ENCODE measurements at places on chromosomes 7 and 10.

DNA sequence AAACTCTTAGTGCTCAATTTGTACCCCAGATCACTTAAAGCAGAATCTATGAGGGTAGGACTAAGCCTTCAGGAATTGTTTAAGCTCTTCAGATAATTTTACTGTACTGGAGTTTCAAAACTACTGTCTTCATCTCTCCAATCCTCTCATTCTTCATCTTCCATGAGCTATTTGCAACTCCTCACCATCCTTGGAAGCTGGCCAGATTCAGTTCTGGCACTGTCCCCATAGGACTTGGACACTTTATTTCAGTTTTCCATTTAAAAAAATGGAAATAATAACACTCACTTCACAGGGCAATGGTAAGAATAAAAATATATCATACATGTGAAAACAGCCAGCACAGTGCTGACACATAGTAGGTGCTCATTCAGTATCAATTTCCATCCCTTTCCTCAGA is 74.6 kb downstream of the PPP1R17 start:
- DNase-seq = no peak

DNA sequence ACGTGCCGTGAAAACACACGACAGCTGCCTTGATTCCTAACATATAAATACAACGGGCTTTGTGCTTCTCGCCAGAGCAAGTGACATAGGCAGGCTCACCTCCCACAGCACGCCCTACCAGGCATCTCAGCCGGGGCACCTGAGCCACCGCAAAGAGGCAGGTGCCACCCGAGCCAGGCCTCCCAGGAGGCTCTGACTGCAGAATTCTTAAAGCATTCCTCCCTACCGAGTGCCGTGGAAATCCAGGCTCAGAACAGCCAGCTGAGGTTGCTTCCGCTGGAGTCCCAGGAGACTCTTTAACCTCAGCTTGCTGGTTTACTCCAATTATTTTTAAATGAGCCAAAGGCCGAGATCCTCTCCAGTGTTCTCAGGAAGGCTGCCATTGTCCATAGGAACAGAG is 206.5 kb downstream of the USP6NL start:
- no peak for DNase-seq

- DNase-seq = no peak
These were observed 354.1 kb downstream of the TNS3 start for GRCh38 chr7:47227762-47228177.

GRCh38 chr7:135425036-135425435 is 84.9 kb downstream of the CNOT4 start:
- no peak for DNase-seq

DNA sequence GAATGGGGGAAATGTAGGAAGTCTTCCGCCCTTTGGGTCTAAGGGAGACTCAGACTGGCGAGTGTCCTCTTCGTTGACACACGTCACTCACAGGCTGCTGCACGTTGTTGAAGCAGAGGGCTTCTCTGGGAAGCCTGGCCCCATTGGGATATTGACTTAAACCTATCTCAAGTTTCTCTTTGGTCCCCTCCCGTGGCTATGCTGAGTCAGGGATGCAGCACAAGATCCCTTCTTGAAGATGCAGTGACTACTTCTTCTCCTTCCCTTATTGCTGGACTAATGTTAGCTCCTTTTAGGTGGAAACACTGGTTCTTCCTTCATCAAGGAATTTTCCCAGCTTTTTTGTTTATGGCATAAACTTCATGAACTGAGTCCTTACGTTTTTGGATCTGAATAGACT is 89.8 kb upstream of the CCDC71L start:
- no peak for DNase-seq

DNA sequence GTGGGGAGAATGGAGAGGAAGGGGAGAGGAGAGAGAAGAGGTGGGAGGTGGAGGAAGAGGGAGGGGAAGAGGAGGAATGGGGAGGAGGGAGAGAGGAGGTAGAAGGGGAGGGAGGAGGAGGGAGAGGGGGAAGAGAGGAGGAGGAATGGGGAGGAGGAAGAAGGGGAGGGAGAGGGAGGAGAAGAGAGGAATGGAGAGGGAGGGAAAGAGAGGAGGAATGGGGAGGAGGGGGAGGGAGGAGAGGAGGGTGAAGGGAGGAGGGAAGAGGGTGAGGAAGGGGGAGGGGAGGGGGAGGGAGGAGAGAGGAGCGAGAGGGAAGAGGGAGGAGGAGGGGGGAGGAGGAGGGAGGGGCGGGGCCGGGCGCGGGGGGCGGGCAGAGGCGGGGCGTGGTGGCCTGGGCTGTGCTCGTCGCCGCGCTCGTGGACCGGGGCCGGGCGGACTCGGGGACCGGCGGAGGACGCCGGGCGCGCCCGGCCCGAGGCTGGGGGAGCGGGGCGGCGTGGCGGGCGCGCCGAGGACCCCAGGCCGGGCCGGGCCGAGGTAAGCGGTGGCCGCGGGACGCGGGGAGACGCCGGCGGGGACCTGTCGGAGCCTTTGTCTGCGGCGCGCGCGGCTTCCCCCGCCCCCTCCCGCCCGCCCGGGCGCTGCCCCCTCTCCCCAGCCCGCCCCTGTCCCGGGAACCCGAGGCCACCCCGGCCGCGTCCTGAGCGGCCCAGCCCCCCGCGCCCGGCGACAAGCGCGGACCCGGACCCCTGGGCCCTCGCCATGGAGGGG is at the start of gene SLC29A4:
TSS of gene SLC29A4 (plus strand) at position 401 of the 774 bp plus-strand sequence. CDS start 4,874 bp downstream, outside the sequence.
- no peak for DNase-seq

- no peak for DNase-seq
These were observed 201.4 kb downstream of the ADRA2A start for GRCh38 chr10:111278266-111278665.

- DNase-seq = no peak
These were observed 163.9 kb downstream of the JCAD start for GRCh38 chr10:29895456-29895855.

DNA sequence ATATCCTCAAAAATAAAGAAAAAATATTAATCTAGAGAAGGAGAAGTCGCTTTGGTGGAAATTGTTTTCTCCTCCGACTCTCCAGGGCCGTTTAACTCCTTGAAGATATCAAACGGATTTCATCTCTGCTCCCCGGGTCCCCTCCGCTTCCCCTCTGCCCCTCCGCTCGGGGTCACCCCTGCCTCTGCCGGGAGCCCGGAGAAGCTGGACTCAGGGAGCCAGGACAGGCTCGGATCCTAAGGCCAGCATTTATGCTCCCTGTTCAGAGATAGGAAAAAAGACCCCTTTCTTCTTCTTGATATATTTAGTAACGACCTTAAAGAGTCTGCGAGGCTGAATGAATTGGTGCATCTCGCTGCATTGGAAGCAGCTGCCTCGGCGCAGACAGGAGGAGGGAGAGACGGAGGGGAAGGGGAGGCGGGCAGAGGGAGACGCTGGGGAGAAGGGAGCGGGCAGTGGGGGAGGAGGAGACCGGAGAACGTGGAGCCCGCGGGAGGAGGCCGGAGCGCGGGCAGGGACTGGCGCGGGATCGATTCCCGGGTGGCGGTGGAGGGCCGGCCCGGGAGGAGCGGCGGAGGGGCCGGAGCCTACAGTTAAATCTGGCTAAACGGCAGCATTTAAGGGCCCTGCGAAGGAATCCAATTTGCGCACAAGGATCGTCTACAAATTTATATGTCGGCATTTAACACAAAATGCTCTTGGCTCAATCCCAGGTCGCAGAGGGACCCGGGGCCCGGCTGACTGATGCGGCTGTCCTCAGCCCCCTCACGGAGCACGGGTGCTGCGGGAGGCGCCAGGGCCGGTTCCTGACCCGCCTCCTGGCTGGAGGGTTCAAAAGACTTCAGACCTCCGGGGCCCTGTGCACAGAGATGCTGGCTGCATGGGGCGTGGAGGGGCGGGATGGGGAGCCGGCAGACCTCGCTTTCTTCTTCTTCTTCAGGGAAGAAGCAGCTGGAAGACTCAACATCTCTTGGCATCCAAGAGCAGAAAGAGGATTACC is 55.6 kb downstream of the CRTAC1 start:
- no peak for DNase-seq

GRCh38 chr7:46080595-46081159 is 159.6 kb upstream of the IGFBP3 start:
- no peak for DNase-seq

GRCh38 chr7:69657331-69657730 is 59.1 kb downstream of the AUTS2 start:
- no peak for DNase-seq

DNA sequence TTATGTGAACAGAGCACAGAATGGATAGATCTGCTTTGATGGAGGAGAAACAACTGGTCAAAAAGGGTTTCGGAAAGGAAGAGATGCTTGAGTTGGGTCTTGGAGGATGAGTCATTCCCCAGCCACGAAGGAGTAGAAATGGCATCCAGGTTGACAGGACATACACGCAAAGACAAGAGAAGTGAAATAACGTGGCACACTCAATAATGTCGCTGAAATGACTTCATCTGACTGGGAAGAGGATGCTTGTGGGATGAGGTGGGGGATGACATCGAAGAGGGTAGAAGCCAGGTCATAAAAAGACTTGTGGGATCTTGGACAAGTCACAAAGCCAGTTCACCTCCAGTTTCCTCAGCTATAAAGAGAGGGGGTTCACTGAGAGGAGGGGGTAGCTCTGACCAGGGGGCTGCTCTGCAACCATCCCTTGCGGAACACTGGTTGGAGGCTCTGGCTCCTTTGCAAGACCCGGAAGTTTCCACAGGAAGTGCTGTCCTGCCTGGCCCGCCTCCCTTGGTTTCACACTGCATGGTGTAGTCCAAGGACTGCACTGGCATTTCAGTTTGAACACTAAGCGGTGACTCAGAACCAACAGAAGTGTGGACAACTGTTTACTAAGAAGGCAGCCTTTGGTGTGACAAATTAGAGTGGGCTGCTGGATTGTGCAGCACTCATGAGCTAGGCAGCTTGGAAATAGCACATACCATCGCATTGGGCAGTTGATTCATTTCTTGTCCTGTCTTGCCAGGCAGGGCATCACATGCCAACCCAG is 189.9 kb upstream of the ADO start:
- DNase-seq = no peak

DNA sequence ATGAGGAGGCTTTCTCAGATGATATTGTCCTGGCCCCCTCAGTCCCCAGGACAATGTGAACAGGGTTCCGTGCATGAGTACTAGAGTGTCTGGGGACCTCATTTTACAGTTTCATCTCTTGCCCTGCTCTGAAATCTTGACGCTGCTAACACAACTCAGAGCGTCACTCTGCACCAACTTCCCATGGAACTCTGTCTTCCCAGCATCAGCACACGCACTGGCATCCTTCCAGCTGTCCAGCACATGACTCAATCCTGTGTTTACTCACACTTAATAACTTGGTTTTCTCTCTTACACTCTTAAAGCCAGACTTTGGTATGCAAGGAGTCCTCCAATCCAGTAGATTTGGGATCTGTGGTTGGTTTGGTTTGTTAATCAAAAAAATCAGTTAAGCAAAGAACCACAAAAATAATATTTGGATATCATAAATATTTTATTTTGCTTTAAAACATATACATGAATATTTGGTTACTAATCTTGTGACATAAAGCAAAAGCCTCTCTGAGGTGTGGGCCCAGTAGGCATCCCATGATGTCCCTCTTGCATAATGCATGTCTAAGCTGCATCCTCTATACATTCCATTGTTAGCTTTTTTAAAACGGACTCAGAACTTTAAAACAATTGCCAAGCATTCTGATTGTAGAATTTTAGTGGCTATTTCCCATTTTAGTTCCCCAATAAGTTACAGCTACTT is 131.0 kb downstream of the CXCL12 start:
- no peak for DNase-seq
